Glutamatergic neuron (in vitro differentiated cells): ENCODE measurements at places on chromosomes 11 and 22. TPM values are rescaled to one million over a fixed set of nuclear protein-coding genes. Genes with fewer than 3 reads are reported as not detected.

DNA sequence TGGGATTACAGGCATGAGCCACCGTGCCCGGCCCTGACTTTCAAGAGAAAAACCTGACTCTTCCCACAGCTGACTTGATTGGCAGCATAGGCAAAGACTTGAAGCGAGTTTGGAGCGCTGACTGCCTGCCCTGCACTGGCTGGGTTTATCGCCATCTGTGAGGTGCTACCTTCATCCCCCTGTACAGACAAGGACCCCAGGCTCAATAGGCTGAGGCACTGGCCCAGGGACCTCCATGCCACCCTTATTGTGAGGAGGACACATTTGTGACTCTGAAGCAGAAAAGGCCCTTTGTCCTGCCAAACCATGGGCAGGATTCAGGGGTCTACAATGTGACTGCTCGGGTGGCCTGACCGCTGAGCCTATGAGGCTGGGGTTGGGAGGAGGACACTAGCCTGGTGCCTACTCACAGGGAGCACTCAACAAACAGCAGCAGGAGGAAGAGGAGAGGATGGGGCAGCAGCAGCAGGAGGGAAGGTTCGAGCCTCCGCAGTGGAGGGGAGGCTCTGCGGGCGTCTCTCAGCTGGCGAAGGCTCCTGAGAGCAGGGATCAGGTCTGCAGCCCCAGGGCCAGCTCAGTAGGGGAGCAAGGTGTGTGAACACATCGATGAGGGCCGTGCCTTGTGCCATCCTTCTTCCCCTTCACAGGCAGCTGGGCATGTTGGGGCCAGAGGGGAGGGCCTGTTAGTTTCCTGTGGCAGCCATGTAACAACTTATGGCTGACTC lies 72.9 kb upstream of the WNT7B start:
- no peak for DNase-seq

DNA sequence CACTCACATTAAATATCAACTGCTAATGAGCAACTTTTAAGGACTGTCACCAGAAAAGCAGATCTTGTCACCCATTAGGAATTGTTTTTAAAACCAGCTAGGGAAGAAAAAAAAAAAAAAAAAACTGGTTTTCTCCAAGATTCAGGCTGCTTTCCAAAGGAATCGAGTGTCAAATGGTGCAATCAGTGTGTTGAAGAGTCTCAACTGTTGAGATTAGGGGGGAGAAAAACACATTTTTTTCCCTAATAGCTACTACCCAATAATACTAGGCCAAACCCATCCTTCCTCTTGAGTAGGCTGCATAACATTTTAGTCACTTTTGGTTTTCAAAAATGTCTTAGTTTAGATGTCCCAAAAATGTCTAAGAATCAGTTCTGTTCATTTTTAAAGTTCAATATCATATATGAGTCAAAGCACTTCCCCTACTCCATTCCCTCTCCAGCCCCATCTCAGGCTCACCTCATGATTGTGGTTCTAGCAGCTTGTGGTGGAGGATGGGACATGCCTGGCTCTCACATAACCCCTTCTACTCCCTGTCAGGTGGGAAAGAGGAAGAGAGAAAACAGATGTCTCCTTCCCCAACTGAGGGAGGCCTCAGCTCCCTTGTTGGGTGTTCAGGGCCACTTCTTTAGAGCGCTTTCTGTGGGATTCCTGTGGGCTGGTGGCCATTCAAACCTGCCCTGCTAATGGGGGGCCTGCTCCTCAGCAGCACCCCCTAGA lies 193.6 kb downstream of the CWF19L2 start:
- DNase-seq, result no peak

GRCh38 chr11:96335388-96335787 lies 7.6 kb downstream of the MAML2 start:
- DNase-seq, result no peak

- no peak for DNase-seq
Measured at GRCh38 chr11:123653483-123653826, 969 bp downstream of the SCN3B start.

- DNase-seq, result no peak
Measured at GRCh38 chr11:79087961-79088318, 352.9 kb downstream of the TENM4 start.

DNA sequence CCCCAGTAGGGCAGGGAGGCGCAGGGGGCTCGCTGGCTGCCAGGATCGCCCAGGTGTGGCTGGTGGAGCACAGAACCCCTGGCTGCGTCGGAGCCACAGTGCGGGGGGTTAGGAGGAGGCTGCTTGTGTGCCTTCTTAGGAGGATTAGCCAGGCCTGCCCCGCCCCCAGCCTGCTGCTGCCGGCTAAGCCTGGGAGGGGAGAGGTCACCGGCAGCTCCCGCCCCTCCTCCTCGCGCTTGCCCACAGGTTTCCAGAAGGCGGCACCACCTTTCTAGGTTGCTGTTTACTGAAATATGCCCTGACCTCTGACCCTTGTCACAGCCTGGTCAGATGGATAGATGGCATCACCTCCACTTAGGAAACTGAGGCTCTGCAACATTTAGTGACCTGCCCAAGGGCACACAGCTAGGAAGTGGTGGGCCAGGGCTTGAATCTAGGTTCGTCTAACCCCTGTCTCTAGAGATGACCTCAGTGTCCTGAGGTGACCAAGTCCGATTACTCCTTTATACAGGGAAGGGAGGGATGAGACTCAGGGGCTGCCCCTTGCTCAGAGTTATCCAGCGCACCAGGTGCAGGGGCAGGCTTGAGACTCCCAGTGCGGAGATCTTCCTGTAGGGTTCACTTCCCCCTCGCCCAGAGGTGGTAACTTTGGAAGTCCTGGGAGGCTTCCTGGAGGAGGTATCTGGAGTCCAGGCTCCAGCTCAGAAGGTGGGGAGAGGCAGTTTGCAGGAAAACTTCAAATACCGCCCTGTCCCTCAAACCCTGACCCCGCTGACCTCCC lies 44.0 kb downstream of the MYO7A start:
- peak; percentile 77 for DNase-seq

- DNase-seq, result no peak
Measured at GRCh38 chr11:130420478-130421198, 7.8 kb downstream of the ADAMTS8 start.

DNA sequence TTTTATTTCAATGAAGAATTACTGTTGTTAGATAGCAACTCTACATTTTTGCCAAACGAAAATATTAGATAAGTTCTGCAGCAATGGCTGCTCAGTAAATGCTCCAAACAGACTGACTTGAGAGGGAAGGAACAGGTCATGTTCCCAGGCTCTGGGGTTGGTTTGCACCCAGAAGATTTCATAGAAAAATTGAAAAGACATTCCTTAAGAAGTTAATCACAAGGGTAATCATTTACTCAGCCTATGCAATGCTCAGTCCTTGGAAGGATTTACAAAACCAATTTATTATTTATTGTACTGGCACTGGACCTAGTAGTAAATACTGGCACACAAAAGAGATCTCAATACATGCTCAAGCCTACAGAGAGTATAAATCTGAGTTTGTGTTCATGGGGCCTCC lies 179.1 kb upstream of the MTNR1B start:
- DNase-seq, result no peak

- no peak for DNase-seq
Measured at GRCh38 chr11:70205049-70205725, 2.1 kb downstream of the FADD start.

DNA sequence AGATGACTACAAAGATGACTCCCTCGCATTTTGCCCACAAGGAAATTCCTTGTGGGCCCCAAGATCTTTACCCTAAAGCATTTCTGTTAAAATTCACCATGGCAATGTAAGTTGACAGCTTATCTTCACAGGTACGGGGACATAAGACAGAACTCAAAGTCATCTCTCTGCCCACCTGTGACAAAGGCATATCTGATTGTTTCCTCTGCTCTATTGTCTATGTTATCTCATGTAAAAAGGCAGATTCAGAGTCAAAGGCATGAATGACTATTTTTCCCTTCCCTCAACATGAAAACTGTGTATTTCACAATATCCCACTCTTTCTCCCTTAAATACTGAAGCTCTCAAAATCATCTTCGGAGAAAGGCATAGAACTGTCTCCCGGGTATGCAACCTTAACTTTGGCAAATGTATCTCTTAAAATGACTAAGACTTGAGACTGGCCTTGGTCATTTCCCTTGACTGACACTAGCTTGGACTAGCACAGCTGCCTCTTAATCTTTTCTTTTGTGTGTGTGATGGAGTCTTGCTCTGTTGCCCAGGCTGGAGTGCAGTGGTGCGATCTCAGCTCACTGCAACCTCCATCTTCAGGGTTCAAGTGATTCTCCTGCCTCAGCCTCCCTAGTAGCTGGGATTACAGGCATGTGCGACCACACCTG lies 103.2 kb downstream of the MICAL3 start:
- DNase-seq, result no peak

- DNase-seq, result no peak
Measured at GRCh38 chr11:36622431-36623136, 24.5 kb upstream of the RAG2 start.

- DNase-seq, result no peak
Measured at GRCh38 chr11:35675901-35676610, 13.5 kb downstream of the TRIM44 start.

GRCh38 chr11:116093065-116093464 lies 588.9 kb upstream of the CADM1 start:
- DNase-seq, result no peak

DNA sequence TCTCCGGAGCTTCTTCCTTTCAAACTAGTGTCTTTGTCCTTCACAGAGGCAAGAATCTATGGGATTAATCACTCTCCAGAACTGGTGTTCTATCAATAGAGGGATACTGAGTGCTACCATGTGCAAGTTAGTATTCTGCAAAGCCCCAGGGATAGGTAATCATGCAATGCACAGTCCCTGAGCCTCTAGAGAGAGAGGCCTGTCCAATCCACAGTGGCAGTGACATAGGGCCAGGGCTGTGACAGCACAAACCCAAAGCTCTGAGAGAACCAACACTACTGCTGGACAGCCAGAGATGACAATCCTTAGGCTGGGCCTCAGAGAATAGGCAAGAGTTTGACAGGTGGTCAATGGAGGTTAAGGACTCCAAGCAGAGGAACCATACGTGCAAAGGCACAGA lies 66.8 kb upstream of the USP47 start:
- DNase-seq, result no peak

GRCh38 chr11:15195454-15196200 lies 80.9 kb downstream of the INSC start:
- DNase-seq, result no peak

DNA sequence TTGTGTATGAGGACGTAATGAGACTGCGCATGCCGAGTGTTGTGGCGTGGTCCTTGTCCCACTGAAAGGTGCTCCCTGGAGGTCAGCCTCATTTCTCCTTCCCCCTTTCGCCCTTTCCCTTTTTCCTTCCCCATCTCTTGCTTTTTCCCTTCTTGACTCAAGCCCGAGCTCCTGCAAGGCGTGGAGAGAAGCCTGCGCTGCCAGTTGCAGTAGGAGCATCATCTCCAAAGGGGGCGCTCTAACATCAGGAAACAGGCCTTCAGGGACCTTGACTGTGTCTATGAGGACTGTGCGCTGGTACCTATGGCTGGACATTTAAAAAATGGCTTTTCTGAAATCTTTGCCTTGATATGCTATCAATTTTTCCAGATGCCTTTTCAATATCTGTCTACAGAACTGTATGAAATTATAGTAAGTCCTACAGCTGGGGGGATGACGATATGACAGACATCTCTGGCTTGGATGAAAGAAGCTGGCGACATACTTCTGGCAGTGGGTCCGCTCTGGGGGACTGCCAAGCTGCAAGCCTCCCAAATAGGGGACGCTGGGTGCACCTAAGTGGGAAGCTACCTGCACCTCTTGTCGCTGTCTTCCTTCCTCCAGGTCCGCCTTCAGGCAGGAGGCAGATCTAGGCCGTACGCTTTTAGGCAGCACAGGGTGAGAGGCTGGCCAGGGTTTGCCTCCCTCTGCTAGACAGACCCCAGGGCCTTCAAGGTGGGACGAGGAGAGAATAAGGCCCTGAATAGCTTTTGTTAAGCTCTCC lies 96.5 kb downstream of the NXPE2 start:
- DNase-seq, result peak; percentile 84

- DNase-seq, result no peak
Measured at GRCh38 chr11:72958791-72959190, 144.6 kb downstream of the ATG16L2 start.

DNA sequence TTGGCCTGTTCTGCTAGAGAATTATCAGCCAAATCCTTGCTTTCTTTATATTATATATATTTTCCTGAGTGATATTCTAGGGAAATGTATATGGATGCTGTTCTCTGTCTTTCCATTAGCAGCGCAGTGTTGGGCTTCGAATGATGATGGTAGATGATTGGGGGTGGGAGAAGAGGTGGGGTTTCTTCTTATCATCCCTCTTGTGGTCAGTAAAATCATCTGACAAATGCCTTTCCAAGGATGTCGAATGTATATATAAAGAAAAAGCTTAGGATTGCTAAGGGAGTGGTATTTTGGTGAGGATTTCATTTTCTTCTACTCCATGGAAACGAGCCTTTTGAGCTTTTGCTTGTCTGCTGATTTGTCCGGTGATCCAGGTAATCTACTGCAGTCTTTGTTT lies 48.9 kb downstream of the ARHGEF12 start:
- no peak for DNase-seq

DNA sequence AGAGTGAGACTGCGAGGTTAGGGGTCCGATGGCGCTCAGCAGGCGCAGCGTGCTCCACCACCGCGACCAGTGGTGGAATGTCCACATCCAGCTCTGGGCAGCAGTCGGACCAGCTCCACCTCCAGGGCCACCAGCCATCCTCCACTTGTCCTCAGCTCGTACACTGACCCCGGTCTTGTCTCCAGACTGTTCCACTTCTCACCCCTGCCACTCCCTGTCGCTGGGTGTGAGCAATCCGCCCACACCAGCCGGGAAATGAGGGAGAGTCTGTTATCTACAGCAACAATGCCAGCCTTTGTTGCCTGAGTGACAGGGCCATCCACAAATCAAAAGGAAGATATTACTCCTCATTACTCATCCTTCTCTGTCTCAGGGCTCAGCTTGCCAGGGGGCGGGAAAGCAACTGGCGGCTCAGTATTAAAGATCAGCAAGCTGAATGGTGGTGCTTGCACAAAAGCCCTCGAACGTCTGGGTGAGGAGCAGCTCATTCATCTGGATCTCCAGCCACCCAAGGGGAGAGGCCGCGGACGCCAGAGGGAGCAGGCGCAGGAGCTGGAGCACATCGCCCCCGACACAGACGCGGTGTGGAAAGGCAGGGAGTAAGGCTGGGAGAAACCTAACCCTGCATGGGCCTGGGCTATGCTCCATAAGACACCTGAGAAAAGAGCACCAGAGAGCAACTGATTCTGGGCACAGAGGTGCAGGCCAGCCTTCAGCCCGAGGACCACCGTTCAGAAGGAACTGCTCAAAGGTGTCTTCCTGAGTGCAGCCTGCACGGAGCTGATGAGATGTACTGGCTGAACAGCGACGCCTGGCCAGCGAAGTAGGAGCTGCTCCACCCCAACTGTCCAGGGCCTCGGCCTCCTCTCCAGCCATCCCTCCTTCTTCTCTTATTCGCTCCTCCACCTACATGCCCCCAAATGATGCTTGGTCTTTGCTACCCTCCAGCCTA lies 21.9 kb downstream of the IGSF9B start:
- no peak for DNase-seq

CHRM1 gene
- total RNA-seq, result not detected

NTM gene
- total RNA-seq, result 1.2 TPM

LRRC4C gene
- total RNA-seq, result 0.64 TPM

OTOG gene
- not detected for total RNA-seq

PKNOX2 gene
- total RNA-seq, result 8.7 TPM

CHADL gene
- total RNA-seq, result 0.27 TPM

CD59 gene
- 105 TPM for total RNA-seq

NDUFV1 gene
- total RNA-seq, result 216 TPM

CBLIF gene
- total RNA-seq, result not detected
